ENCODE measurements at places on chromosomes 5 and 9. TPM values are rescaled to one million over a fixed set of nuclear protein-coding genes. Genes with fewer than 3 reads are reported as not detected.

- DNase-seq = no peak
These were observed 272.0 kb downstream of the ARHGAP26 start for GRCh38 chr5:143041972-143042770.

The IL5 gene
- not detected for total RNA-seq

- no peak for DNase-seq
These were observed 646 bp downstream of the SWI5 start for GRCh38 chr9:128276574-128277270.

The PCDHGA6 gene
- total RNA-seq = 0.80 TPM

GRCh38 chr9:124218987-124219461 is 38.7 kb upstream of the NEK6 start:
- no peak for DNase-seq

The IGIP gene
- 2.1 TPM for total RNA-seq

DNA sequence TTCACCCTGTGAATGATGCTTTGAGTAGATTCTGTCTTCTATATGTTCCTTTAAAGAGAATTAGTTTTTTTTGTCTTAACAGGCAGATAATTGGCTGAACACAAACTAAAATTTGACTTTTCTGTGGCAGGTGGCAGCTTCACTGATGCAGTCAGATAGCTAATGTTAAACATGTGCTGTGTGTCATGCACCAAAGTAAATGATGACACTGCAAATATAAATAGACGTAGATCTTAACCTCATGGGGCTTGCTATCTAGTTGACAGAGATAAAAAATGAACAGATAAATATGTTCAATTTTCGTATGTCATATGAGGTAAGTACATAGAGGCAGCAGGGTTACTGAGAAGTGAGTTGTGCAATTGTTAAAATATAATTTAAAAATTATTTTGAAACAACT is 82.7 kb downstream of the PARP8 start:
- no peak for DNase-seq

The FRMPD1 gene
- 0.44 TPM for total RNA-seq

DNA sequence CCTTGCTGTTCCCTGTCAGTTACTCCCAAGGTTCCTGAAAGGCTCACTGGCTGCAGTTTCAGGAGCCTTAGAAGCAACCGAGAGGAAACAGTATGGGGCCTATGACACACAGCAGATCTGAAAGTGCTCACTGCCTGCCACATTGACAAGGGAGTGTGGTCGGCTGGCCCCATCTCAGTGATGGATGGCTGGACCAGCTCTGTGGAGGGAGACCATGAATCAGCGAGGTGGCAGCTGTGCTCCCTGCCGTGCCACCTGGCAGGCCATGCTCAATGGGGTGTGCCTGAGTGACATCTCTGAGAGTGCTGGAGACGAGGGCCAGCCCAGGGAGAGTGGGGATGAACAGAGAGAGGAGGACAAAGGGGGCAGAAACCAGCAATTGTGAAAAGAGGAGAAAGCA is 49.1 kb downstream of the DOCK2 start:
- DNase-seq = no peak

- no peak for DNase-seq
These were observed 67.3 kb upstream of the GRAMD2B start for GRCh38 chr5:126355940-126356339.

The ARSI gene
- 0.24 TPM for total RNA-seq

DNA sequence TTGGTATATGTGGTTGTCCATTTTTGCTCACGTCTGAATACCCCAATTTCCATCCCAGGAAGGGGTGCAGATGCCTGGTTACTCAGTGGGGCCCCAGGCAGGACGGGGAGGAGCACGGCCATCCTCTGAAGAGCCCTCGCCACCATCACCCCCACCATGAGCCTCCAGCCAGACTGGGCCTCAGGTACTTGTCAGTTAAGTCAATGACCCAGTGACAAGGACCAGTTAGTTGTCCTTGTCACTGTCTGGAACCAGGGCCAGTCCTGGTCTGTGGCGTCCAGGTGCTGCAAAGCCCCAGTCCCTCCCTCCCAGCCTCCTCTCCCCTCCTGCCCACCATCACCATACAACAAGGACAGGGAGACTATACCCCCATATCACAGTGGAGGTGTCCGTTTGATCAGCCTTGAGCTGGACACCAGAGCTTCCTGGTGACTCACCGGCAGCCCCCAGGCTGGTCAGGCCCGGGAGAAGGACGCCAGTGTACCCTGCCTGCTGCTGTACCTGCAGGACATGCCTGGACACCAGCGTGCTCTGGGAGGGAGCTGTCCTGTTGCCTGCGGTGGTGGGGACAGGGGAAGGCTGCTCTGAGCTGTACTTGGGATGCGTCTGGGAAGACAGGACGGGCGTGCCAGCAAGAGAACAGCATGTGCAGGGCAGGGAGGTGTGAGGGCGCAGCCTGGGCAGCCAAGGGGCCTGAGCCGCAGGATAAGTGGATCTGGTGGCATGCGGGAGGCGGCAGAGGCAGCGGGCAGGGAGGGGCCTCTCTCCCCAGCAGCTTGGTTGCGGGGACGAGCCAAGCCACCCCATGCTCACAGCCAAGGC is 32.6 kb upstream of the TTLL11 start:
- DNase-seq = no peak

DNA sequence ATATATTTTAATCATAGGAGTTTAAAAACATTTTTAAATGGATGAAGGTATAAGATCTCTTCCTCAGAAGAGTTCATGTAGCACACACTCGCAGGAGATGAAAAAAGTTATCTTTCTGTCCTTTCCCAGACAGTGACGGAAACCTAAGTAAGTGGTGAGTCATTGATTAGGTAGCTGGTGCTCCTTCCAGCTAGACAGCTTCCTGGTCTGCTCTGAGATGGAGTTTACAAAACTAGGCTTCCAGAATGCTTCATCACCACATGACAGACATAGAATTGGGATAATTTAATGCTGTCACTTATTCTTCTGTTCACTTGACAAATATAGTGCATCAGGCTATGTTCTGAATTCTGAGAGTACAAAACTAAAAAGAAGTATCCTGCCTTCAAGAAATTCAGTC is 2393.0 kb upstream of the C9orf72 start:
- no peak for DNase-seq

DNA sequence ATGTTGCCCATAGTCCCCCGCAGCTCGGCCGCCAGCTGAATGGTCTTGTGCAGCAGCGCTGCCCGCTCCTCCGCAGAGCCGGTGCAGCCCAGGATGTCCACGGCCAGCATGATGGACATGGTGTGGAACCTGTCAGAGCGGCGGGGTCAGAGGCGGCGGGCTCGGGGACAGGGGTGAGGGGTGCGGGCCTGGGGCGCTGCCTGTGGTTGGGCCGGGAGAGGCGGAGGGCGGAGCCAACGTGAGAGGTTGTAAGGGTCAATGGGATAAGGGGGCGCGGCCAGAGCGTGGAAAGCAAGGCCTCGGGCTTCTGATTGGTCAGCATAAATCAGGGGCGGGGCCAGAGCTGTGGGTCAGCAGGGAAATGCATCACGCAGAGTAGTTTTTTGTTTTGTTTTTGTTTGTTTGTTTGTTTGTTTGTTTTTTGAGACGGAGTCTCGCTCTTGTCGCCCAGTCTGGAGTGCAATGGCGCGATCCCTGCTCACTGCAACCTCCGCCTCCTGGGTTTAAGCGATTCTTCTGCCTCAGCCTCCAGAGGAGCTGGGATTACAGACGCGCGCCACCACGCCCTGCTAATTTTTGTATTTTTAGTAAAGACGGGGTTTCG is 6.8 kb upstream of the TOR2A start:
- peak; percentile 85 for DNase-seq

The GTF2H2C gene
- total RNA-seq = 64.1 TPM

DNA sequence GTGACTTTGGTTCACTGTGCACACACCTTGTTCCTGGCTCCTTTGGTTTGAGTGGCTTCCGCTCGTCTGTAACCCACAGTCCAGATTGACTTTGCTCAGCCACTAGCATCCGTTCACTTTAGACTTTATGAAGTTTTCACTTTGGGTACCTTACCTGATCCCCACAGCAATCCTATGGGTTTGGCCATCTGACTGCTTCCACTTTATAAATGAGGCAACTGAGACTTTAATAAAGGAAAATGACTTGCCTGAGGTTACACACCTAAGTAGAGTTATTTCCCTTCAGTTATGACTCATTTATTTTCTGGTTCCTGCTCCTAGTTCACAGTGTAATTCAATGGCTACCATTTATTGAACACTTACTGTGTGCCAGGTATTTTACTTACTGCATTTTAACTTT is 94.2 kb upstream of the SAP30L start:
- no peak for DNase-seq

GRCh38 chr5:143445776-143446175 is 42.3 kb upstream of the NR3C1 start:
- DNase-seq = no peak

GRCh38 chr5:105101577-105101976 is 1539.0 kb upstream of the NUDT12 start:
- DNase-seq = no peak

DNA sequence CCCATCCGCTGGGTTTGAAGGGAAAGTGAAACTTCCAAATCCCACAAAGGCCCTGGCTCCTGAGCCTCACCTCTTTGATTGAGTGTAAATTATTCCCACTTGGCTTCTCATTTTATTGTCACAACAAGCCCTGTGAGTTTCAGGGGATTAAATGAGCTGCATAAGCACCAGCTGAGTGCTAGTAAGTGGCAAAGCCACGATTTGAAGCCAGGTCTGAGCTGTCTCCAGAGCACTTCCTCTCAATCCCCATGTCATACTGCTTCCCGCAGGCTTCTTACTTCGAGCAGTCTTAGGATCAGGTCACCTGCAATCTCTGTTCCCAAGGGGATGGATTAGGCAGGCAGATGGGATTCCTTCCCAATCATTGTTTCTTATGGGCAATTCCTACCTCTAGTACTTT is 18.0 kb downstream of the RPS14 start:
- DNase-seq = no peak

The SPINK5 gene
- total RNA-seq = 19.7 TPM

- no peak for DNase-seq
These were observed 456.4 kb downstream of the PDE4D start for GRCh38 chr5:59437176-59437575.

The SLC34A1 gene
- total RNA-seq = not detected

GRCh38 chr9:20732118-20732517 is 48.1 kb downstream of the FOCAD start:
- no peak for DNase-seq

Measured in progenitor cell of endocrine pancreas (in vitro differentiated cells).